ENCODE measurements at places on chromosomes 4 and X. TPM values are rescaled to one million over a fixed set of nuclear protein-coding genes. Genes with fewer than 3 reads are reported as not detected.

LIAS gene
- total RNA-seq, result 7.2 TPM

SYNPO2 gene
- 0.85 TPM for total RNA-seq

ZNF157 gene
- not detected for total RNA-seq

PAGE1 gene
- total RNA-seq, result not detected

TLR10 gene
- not detected for total RNA-seq

ASB12 gene
- not detected for total RNA-seq

ARHGEF9 gene
- 4.8 TPM for total RNA-seq

GLRB gene
- 5.1 TPM for total RNA-seq

SOX3 gene
- total RNA-seq, result not detected

PDE6B gene
- total RNA-seq, result 3.2 TPM

CCNQ gene
- 40.9 TPM for total RNA-seq

LIMCH1 gene
- 17.9 TPM for total RNA-seq

CT83 gene
- total RNA-seq, result not detected

Measured in endothelial cell of coronary artery (primary cell).